Retinal pigment epithelial cell (primary cell): ENCODE measurements at places on chromosomes 16 and 17.
A peak's percentile ranks its signal among the peaks of the same experiment; 100 is the strongest.

- DNase-seq, result no peak
These were observed 507 bp downstream of the COA3 start for GRCh38 chr17:42798011-42798382.

DNA sequence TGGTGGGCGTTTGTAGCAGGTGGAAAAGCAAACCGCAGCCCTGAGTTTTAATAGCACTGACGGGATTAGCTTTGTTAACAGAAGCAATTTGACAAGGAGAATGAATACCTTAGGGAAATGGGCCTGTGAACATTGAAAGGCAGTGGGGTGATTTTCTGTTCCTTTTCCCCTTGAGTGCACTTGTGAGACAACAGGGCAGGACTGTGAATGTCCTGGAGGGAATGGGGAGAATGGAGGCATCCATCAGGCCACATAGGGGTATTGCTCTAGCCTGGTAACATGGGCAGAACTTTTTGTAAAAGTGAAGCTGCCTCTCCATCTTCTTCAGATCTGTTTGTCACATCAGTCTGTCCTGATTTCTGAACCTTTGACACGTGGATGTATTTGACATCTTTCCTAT is 26.2 kb downstream of the USP43 start:
- no peak for DNase-seq

DNA sequence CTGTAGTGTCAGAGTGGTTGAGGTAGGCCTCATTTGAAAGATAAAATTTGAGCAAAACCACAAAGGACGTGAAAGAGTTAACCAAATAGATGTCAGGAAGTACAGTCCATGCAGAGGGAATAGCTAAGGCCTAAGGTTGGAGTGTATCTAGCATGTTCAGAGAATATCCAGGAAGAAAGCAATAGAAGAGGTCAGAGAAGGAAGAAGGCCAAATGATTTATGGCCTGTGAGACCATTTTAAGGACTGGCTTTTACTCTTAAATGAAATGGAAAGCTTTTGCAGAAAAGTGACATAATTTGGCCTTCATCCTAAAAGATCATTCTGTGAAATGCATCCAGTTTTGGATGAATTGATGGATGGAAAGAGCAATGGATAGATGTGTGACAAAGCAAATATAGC is 116.5 kb downstream of the NLK start:
- DNase-seq, result no peak

DNA sequence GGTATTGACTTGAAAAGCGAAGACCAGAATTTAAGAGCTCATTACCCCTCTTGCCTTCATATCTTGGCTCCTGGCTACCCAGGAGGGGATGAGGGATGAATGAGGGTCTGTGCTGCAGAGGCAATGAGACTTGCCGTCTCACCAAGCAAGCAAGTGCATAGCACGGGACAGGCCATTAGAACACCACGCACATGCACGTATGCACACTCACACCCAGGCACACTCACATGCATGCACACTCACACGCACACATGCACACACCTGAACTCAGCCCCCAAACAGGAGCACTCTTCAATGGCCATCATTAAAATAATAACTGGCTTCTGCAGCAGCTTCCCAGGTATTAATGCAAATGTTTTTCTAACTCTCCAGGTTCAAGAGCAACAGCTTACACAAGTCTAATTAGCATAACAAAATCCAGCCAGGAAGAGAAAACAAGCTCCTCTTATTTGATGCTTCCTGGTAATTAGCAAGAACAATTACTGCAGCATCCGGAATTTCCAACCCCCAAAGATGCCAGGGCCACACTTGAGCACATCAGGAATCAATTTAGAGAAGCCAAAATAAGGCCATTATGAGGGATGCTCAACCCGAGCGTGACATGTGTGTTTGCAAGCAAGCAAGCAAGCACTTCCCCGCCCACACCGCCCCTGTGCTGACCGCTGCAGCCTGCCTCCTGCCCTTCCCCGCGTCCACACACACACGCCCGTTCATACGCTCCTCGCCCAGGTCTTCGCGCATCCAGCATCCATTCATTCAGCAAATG is 171.6 kb upstream of the TNRC6C start:
- DNase-seq, result no peak

GRCh38 chr16:76946879-76947278 is 244.1 kb upstream of the MON1B start:
- DNase-seq, result peak; percentile 3

DNA sequence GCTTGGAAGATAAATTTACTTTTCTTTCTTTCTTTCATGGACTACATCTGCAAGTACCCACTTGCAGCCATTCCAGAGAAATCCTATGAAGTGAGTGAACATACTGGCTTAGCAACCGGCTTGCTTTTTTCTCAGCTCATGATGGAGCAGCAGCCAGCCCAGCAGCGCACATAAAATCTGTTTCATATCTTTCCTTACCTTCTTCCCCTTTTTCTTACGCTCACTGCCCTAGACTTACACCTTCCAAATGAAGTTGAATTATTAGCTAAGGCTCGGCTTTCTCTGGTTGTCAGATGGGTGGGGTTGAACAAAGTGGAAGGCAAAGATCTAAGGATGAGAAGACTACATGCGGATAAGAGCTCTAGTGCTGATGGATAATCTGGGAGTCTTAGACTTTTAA is 13.9 kb upstream of the ABCA8 start:
- no peak for DNase-seq

- peak; percentile 87 for DNase-seq
These were observed 115.3 kb downstream of the SLC39A11 start for GRCh38 chr17:72976971-72977770.

- no peak for DNase-seq
These were observed 220.0 kb downstream of the HAPSTR1 start for GRCh38 chr16:9311303-9311954.

GRCh38 chr17:3935825-3936355 is 19.6 kb upstream of the P2RX1 start:
- DNase-seq, result no peak

DNA sequence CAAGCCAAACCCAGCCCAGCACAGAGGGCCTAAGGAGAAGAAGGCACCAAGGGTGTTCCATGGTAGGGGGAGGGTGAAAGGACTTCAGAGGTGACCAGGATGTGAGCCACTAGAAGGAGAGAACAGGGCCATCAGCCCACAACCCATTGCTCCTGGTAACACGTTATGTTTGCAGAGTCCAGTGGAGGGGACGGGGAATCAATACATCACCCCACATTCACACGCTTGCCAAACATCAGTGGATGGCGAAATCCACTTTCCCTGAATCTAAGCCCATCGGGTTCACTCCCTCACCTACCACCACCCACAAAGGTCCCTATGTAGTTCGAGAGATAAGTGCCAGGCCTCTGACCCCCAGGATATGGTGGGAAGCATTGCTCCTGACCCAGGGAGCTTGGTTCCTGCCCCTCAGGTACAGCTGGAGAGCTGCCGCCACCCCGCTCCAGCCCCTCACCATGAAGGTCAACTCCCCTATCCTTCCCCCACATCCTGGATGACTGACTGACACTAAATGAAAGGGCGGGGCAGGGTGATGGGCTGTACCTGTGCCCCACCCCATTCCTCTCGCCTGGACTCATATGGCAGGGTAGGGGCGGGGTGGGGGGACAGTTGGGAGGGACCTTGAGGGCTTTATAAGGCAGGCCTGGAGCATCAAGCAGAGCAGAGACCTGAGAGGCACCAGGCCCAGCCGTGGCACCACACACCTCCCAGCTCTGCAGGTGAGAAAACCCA is at the start of gene GAST:
Gene GAST, plus strand, starts transcription at position 663 of the 732 bp plus-strand sequence. CDS start 3,106 bp downstream, outside the sequence.
- DNase-seq, result no peak

GRCh38 chr17:4086041-4086483 is 56.8 kb downstream of the ZZEF1 start:
- no peak for DNase-seq

DNA sequence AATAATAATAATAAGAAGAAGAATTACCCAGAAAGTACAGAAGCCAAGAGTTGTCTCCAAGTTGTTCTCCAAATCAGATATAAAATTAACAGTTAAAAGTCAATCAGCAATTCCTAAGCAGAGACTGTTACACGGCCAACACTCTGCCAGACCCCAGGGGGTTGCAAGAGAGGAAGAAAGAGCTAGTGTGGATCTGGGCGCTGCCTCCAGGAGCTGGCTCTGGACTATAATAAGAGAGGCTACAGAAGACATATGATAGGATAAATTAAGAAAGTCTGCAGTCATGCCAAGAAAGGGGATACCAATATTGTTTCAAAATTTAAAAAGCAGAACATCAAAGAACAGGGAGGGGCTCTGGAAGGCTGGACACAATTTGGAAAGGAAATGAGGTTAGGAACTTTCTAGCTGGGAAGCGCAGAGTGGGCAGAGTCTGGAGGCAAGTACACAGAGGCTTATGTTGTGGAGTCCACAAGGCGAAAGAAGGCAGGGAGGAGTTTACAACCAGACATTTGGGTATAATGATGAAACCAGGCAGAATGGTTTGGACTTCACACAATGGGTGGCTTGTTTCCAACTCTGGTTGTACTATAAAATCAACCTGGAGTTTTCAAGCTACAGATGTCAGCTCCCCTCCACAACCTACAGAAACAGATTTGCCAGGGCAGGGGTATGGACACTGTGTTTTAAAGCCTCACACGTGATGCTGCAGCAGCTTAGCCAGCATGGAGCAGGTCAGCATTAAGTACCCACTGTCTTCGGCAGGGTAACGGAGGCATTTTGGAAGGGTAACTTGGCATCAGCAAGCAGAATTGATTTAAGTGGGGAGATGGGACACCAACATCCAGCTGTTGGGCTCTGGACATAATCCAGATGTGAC is 49.4 kb downstream of the SLC39A11 start:
- no peak for DNase-seq

- DNase-seq, result no peak
These were observed 255.4 kb downstream of the IRX3 start for GRCh38 chr16:54031107-54031760.

- no peak for DNase-seq
These were observed 28.7 kb downstream of the CDK5RAP3 start for GRCh38 chr17:47999582-47999981.

- DNase-seq, result peak; percentile 8
These were observed 3.7 kb downstream of the HPR start for GRCh38 chr16:72066747-72067146.

GRCh38 chr16:21526923-21527807 is 72.2 kb upstream of the METTL9 start:
- DNase-seq, result no peak

DNA sequence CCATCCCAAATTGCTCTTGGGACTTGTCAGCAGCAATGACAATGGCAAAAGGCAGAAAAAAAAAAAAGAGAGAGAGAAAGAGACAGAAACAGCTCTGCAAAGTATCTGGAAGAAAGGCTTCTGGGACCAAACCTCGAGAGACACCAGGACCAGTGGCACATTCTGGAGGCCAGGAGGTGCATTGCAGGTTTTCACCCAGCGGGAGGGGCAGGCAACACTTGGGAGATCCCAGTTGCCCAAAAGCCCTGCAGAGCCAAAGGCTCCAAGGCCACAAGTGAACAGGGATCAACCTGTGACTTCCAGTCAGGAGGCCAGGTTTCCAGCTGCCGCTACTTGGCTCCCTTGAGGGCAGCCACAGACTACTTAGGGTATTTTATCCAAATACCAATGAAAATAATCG is 110.8 kb upstream of the CDH5 start:
- DNase-seq, result no peak

DNA sequence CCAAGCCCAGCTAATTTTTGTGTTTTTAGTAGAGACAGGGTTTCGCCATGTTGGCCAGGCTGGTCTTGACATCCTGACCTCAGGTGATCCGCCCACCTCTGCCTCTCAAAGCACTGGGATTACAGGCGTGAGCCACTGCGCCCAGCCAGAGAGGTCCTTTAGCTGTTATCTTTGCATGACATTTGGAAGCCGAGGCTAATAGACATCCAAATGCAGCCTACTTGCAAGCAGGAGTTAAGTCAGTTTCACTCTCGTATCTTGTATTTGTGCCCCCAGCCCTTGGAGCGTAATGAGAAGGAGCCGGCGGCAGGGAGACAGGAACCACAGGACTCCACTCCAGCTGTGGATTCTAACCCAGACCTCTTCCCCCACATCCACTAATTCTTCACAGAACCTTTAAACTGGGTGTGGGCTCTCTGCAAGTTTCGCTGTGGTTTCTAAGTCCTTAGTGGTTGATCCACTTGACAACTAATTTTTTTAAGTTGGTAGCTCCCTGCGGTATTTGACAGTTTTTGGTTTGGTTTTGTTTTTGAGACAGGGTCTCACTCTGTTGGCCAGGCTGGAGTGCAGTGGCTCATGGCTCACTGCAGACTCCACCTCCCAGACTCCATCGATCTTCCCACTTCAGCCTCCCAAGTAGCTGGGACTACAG is 3.1 kb upstream of the CYTH1 start:
- DNase-seq, result no peak
